ENCODE measurements at places on chromosomes 5 and 9. TPM values are rescaled to one million over a fixed set of nuclear protein-coding genes. Genes with fewer than 3 reads are reported as not detected.

GRCh38 chr9:134214386-134214765 lies 50.0 kb upstream of the RNU6ATAC start:
- no peak overlapping the region for H3K27ac ChIP-seq
- no peaks in the 10 kb centered on the region for H3K36me3 ChIP-seq
- no peak overlapping the region for H3K4me3 ChIP-seq
- no peaks in the 10 kb centered on the region for H3K27me3 ChIP-seq

DNA sequence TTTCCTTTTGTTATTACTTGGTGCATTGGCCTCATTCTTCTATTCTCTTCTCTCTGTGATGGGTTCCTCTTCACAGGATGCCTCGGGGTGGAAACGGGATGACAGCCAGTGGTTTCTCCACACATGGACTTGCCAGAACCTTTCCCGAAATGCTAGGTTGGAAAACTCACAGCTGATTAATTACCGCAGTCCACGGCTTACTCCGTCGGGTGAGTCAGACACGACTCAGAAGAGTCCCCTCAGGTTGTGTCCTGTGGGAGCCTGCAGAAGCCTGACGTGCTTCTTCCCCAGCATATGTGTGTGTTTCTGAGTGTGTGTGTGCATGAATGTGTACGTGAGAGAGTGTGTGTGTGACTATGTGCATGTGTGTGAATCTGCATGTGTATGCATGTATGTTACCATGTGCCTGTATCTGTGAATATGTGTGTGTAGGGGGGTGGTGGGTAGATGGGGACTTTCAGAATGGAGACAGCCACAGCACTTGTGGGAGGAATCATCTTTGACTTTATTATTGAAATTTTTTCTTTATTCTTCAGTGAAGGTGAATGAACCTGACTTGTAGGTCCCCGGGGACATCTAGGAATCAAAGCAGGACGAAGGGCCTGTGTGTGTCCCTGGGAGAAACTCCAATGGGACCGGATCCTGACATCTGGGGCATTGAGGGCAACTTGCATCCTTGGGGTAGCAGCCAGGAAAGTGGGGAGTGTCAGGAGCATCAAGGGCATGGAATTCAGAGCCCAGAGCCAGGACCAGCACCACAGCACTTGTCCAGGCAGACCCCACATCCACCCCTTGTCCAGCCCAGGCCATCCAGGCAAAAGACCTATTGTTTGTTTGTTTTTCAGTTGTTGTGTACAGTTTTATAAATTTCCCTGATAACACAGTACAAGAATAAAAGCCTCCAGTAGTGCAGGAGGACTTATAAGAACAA lies 21.9 kb upstream of the MED10 start:
- no peaks in the 10 kb centered on the region for H3K27me3 ChIP-seq
- no peaks in the 10 kb centered on the region for H3K4me1 ChIP-seq
- H3K36me3 ChIP-seq, result no peaks in the 10 kb centered on the region
- no peak overlapping the region for H3K4me3 ChIP-seq

- no peak overlapping the region for H3K27ac ChIP-seq
- DNase-seq, result no peak
- H3K4me1 ChIP-seq, result no peaks in the 10 kb centered on the region
- H3K27me3 ChIP-seq, result no peaks in the 10 kb centered on the region
- H3K36me3 ChIP-seq, result no peaks in the 10 kb centered on the region
Observed at GRCh38 chr5:21237461-21237860, 1249.5 kb upstream of the CDH18 start.

- no peak for DNase-seq
- no peaks in the 10 kb centered on the region for H3K36me3 ChIP-seq
- no peak overlapping the region for H3K27ac ChIP-seq
- no peaks in the 10 kb centered on the region for H3K4me1 ChIP-seq
- H3K4me3 ChIP-seq, result no peak overlapping the region
Observed at GRCh38 chr9:3777137-3777536, 251.3 kb upstream of the RFX3 start.

DNA sequence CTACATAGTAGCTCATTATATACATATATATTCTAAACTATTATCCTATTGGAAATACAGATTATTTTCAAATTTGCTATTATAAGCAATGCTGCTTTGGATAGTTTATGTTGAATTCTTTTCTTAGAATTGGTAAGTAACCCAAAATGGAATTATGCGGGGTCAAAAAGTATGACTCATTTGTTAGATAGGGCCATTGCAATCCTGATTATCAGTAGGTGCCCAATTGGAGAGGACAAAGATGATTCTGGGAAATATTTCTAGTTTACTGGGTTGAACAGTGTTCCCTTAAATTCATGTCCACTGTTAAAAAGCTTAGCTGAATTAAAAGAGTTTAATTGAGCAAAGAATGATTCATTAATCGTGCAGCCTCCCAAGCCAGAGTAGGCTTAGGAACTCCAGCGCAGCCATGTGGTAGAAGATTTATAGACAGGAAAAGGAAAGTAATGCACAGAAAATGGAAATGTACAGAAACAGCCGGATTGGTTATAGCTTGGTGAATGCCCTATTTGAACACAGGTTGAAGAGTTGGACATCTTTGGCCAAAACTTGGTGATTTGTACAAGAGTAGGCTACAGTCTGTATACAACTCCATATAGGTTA lies 81.8 kb downstream of the GDNF start:
- no peak overlapping the region for H3K27ac ChIP-seq
- H3K27me3 ChIP-seq, result no peaks in the 10 kb centered on the region
- no peak for DNase-seq
- no peak overlapping the region for H3K4me3 ChIP-seq
- H3K36me3 ChIP-seq, result no peaks in the 10 kb centered on the region

GRCh38 chr9:33439731-33440130 lies 7.7 kb downstream of the AQP3 start:
- H3K27me3 ChIP-seq, result no peaks in the 10 kb centered on the region
- H3K4me1 ChIP-seq, result peaks cover 5% of the 10 kb centered on the region
- DNase-seq, result no peak
- H3K27ac ChIP-seq, result no peak overlapping the region
- no peaks in the 10 kb centered on the region for H3K36me3 ChIP-seq

ADAMTS12 gene
- polyA plus RNA-seq, result not detected

Data from B cell (primary cell).